ENCODE measurements at places on chromosomes 12 and 14.

- DNase-seq, result no peak
These were observed 46.3 kb downstream of the PPHLN1 start for GRCh38 chr12:42372154-42372791.

DNA sequence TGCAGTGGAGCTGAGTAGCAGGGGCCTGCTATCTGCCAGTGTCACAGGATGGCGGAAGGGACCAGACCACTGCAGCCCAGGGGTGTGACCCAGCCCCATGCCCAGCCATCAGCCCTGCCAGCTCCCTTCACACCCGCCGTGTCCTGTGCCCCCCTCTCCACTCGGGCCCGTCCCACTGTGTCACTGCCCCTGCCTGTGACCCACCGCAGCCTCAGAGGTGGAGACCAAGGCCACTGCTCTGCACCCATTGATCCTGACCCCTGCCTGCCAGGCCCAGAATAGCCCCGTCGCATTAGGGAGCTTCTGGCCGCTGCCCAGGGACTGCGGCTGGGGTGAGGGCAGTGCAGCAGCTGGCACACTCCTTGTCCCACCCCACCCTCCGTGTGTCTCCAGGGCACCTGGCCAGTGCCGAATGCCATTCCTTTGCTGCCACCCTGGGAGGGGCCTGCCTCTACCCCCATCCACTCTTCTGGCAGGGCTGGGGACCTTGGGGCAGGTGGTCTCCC is 2.1 kb upstream of the CRIP2 start:
- DNase-seq, result no peak

- no peak for DNase-seq
These were observed 679 bp upstream of the SAV1 start for GRCh38 chr14:50668826-50669143.

GRCh38 chr12:8052679-8053078 is 13.5 kb downstream of the C3AR1 start:
- peak; percentile 60 for DNase-seq

- no peak for DNase-seq
These were observed 17.8 kb upstream of the EMP1 start for GRCh38 chr12:13178568-13179210.

DNA sequence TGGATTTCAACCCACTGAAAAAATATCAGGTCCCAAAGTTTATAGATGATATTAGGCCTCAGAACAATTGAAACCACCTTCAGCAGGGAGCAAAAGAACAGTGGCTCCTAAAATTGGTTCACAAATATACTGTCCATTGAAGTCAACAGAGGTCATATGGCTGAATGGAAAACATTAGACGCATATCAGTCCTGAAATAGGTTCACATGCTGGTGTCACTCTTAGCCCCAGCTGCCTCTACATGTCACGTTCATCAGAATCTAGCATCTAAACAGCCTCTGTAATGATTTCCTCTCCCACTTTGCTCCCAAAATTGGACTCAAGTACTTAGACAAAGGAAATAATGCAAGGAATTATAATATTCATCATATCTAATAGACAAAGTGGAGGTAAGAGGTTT is 8.7 kb downstream of the FLRT2 start:
- no peak for DNase-seq

- peak; percentile 39 for DNase-seq
These were observed 32.6 kb downstream of the DTX1 start for GRCh38 chr12:113088971-113089756.

- DNase-seq, result no peak
These were observed 164.2 kb downstream of the NDUFA12 start for GRCh38 chr12:94839347-94839746.

GRCh38 chr14:64943556-64943955 is 1.0 kb upstream of the GPX2 start:
- no peak for DNase-seq

- DNase-seq, result no peak
These were observed 10.8 kb downstream of the DIP2B start for GRCh38 chr12:50515587-50515986.

DNA sequence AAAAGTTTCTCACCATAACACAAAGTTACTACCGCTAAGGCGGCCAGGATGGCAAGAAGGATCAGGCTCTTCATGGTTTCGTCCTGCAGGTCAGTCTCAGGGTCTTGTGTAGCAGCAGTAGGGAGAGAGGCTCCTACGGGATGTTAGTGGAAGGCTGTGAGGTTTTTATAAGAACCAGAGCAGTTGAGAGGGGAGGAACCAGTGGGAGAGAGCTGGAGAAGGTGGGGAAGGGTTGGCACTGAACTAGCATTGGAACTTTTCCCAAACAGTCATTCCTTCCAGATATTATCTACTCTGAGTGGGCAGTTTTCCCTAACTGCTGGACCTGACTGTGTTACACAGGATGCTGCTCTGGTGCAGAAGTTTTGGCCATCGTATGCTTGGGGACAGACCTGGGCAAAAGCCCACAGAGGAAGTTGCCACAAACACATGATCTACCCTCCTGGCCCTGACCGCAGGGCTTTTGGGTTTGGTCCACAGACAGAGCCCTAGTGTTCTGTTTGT is at the start of gene MGP:
MGP (minus strand) TSS at position 137 of the 504 bp plus-strand sequence; CDS start at position 74, 63 bp downstream.
- no peak for DNase-seq

- no peak for DNase-seq
These were observed 218.3 kb upstream of the CPNE8 start for GRCh38 chr12:39123580-39124253.

- DNase-seq, result no peak
These were observed 131.9 kb downstream of the DAD1 start for GRCh38 chr14:22456998-22457594.

GRCh38 chr14:84804468-84804867 is 725.5 kb upstream of the FLRT2 start:
- no peak for DNase-seq

- DNase-seq, result no peak
These were observed 1.6 kb downstream of the MARK3 start for GRCh38 chr14:103386713-103387329.

GRCh38 chr14:100339766-100340422 is 16.8 kb downstream of the SLC25A47 start:
- no peak for DNase-seq

- DNase-seq, result no peak
These were observed 1.1 kb upstream of the USP15 start for GRCh38 chr12:62258941-62259630.

GRCh38 chr12:56628671-56629458 is 1.3 kb downstream of the BAZ2A start:
- DNase-seq, result peak; percentile 75

- peak; percentile 43 for DNase-seq
These were observed 62.3 kb downstream of the PTPN21 start for GRCh38 chr14:88492272-88493089.

DNA sequence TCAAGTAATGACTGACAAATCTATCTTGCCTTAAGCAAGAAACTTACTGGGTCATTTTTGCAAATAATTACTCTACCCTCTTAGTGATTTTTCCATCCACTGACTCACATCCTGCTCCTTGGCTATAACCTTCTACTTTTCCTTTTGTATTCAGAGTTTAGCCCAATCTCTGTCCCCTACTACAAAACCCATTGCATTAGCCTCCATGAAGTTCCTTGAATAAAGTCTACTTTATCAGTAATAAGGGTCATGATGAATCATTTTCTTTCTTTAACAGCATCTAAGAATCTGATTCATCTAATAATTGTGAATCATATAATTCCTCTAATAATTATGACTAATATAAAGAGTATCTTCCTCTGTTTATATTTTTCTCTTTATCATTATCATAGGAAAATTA is 132.6 kb downstream of the NTS start:
- no peak for DNase-seq

- DNase-seq, result no peak
These were observed 8.3 kb downstream of the RERG start for GRCh38 chr12:15212930-15213329.

- no peak for DNase-seq
These were observed 375.7 kb downstream of the NELL2 start for GRCh38 chr12:44500423-44500822.

- no peak for DNase-seq
These were observed 134.5 kb upstream of the MED13L start for GRCh38 chr12:116411977-116412376.

DNA sequence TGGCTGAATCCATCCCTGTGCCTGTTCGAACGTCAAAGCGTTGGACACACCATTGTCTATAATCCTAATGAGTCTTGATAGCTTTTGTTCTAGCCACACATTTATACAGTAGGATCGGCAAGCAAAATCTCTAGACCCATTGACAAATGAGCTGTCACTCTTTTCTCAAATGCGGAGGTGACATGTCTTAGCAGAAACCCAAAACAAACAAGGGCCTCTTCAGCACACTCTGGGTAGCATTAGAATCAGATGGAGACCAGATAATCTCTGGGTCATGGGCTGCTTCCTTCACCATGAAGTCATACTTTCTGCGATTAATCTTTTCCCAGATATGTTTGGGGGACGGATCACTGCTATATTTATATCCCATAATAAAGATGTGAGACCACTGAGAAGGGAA is 100.2 kb downstream of the PLXNC1 start:
- no peak for DNase-seq

- DNase-seq, result no peak
These were observed 296.5 kb downstream of the ERC1 start for GRCh38 chr12:1287446-1287975.

- DNase-seq, result no peak
These were observed 153.2 kb upstream of the DDHD1 start for GRCh38 chr14:53306267-53306721.

DNA sequence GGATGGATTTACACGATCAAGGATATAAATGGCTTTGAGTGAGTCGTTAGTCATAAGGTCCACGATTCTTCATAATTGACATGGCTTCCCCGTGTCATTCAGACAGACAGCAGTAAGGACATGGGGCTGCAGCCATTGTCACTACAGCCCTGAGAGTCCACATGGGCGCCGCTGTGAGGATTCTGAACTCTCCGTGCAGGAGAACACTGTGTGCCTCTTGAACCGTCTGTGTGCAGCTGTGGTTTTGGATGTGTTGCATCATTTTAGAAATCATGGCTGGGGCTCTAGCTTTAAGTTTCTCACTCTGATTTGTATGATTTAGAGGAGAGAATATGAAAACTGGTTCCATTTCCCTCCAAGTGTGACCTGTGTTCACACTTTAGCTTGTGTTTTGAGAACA is 47.2 kb downstream of the NPAS3 start:
- no peak for DNase-seq

GRCh38 chr12:50390316-50390741 is 6.1 kb downstream of the FAM186A start:
- DNase-seq, result no peak

DNA sequence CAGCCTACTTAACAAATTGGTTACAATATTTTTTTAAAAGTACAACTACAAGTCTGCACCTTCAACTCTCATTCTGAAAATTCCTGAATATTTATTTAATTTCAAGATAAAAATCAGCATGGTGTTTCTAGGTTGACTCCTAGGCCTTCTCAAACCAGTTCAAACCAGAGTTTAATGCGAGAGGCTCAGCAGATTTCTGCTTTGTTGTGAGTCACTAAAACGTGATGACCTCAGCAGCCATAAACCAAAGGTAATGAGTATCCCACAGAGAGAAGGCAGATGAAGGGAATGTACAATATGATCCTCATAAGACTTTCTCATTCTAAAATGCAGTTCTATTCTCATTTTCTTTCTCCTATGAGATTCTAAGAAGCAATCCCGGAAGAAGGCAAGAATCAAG is 1.5 kb downstream of the PRDM4 start:
- DNase-seq, result no peak

DNA sequence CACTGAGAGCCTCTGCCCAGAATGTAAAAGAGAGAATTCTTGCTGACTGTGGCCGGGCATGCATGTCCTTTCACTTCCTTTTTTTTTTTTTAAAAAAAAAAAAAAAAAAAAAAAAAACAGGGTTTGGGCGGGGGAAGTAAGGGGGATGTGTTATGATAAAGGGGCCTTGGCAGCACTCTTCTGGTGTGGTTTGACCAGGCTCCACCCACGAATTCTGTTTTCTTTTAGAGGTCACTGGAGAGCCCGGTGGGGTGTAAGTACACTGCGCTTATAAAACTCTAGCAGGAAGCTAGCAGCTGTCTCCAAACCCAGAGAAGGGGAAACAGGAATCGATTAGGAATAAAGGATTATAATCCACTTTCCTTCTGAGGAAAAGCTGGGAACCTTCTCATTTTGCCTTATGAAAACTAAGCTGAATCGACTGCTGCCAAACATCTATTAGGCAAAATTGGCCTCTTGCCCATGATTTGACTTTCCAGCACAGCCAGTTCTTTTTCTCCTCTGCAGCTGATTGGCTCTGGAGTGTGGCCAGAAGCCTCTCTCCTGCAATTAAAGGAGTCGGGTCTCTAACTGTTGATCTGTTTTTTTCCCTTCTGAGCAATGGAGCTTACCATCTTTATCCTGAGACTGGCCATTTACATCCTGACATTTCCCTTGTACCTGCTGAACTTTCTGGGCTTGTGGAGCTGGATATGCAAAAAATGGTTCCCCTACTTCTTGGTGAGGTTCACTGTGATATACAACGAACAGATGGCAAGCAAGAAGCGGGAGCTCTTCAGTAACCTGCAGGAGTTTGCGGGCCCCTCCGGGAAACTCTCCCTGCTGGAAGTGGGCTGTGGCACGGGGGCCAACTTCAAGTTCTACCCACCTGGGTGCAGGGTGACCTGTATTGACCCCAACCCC is 27.7 kb upstream of the HIGD1C start:
- peak; percentile 74 for DNase-seq

DNA sequence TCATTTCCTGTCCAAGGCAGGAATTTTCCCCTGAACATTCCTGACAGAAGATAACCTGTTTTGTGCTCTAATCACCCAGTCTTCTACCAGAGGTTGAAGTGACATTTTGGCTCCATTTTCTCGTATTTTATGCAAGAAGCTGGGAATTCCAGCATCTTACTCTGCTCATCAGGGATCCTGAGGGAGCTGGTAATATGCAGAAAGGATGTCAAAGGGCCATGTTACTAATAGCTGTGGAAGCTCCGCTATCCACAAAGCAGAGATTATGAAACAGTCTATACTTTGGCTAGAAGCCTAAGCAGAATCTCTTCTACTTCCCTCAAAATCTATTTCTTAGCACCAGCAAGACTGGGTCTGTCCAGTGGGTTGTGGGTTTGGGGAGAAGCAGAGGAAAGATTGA is 613.0 kb downstream of the DIO2 start:
- no peak for DNase-seq

GRCh38 chr14:75165586-75166391 is 10.6 kb downstream of the TMED10 start:
- no peak for DNase-seq

DNA sequence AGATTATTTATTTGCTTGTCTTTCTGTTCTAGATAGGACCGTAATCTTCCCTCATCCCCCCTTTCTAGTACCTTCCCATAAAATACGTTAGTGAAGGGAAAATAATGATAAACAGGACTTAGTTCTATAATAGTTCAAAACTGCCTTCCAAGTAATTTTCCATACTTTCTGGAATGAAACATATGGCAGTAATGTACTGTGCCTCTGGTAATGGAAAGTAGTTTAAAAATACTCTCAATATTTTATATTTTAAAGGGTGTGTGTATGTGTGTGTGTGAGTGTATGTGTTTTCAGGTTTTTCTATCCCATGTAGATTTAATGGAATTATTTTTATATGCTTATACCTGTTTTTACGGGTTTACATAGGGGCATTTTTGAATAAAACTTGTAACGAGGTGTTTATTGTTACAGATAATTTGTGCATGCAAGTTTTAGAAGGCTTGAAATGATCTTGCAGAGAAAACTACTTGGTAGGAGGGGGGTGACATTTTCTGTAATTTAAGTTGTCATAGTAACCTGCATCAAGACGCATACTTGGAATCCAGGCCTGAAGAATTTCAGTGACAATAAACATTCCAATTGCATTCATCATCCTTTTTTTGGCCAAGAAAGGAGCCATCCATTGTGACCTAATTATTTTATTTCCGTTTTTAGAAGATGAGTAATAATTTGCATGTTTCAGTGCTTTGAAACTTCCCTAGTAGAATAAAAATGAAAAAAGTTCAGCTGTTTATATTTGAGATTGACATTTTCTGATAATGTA is 38.9 kb downstream of the RASSF8 start:
- no peak for DNase-seq

- DNase-seq, result no peak
These were observed 828.8 kb downstream of the C12orf50 start for GRCh38 chr12:87200289-87200979.

All from CD4-positive, alpha-beta T cell treated with Interleukin-15 for 1 hour (primary cell).